ENCODE measurements at places on chromosomes 1 and 21. TPM values are rescaled to one million over a fixed set of nuclear protein-coding genes. Genes with fewer than 3 reads are reported as not detected.

DNA sequence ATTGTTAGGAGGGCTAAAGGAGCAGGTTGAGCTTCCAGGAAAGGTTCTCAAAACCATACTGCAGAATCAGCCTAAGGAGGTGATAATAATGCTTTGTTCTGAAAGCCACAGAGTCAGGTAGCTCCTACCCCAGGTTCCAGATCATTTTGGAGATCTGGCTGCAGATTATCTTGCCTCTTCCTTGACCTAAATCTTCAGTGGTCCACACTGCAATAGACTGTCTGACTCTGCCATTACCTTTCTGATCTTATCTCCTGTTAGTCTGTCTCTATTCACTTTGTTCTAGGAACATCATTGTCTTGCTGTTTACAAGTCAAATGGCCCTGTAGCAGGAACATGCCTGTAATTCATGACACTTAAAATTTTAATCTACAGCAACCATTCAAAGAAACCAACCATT is 73.0 kb downstream of the HS2ST1 start:
- no peak for DNase-seq

DNA sequence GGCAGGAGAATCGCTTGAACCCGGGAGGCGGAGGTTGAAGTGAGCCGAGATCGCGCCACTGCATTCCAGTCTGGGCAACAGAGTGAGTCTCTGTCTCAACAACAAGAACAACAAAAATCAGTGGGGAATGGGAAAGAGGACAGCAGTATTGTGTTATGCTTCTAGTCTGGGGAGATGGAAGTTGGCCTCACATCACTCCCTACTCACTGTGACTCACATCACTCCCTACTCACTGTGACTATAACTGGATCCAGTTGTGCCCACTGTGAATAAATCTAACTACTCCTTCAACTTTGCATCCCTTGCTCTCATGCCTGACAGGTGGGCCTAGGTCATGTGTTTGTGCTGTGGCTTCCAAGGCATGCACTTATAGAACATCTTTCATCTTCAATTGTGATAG is 285.4 kb upstream of the USP24 start:
- DNase-seq = no peak

- DNase-seq = no peak
Observed at GRCh38 chr1:43359696-43360095, 915 bp downstream of the CDC20 start.

DNA sequence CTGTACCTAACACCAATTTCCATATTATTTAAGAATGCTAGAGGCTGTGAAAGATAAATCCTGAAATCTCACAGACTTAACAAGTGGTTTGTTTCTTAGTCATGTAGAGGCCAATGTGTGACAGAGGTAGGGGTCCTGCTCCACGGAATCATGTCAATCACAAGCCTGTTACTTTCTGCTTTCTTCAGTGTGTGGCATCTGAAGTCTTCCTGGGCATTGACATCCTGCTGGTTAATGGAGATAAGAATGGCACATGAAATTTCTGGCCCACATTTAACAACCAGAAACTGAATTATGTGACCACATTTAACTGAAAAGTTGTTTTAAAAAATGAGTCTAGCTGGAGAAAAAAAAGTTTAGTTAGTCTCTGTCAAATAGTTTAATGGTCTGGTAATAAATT is 68.3 kb upstream of the PLA2G4A start:
- DNase-seq = no peak

DNA sequence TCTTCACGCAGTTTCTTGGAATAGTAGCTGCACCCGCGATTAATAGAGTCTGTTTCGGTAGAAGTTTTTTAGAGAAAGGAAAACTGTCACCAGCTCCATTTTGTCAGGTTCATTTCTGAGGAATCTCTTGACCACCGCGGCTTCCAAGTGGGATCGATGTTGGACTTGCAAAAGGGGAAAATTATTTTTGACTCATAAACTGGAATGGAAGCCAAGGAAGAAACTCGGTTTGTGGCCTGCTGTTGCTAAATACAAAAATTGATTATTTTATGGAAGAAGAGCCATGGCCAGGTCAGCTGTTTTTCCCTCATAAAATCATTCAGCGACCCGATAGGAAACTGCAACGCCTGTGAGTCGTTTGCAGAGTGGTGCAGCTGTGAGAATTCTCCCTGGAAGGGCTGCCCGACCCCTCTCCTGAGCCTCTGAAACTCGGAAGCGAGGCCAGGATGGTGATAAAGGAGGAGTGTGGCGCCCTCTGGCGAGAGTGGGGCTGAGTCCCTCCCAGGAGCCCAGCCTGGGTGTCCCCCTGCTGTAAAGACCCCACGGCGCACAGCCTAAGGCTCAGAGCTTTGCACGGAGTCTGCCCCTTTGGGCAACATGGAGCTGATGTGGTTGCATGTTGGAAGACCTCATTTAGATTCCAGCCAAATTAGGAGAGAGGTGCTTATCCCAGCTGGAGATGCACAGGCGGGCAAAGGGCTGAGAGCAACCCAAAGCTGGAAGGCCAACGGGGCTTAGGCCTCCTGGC is 83.6 kb upstream of the SLC25A33 start:
- DNase-seq = peak; percentile 76

- DNase-seq = no peak
Observed at GRCh38 chr1:197663162-197663953, 111.9 kb downstream of the DENND1B start.

FHAD1 gene
- total RNA-seq = 0.45 TPM

SLC22A15 gene
- total RNA-seq = 0.17 TPM

ELAPOR1 gene
- total RNA-seq = 5.4 TPM
